ENCODE measurements at places on chromosomes 12 and 14.

GRCh38 chr12:27505109-27505508 is 18.9 kb upstream of the PPFIBP1 start:
- no peak overlapping the region for H3K4me3 ChIP-seq
- peaks cover 27% of the 10 kb centered on the region for H3K4me1 ChIP-seq
- H3K27me3 ChIP-seq: no peaks in the 10 kb centered on the region
- peak overlapping the region; percentile 83 for H3K27ac ChIP-seq
- no peaks in the 10 kb centered on the region for H3K36me3 ChIP-seq

GRCh38 chr12:19491863-19492262 is 52.6 kb downstream of the AEBP2 start:
- H3K27me3 ChIP-seq: no peaks in the 10 kb centered on the region
- DNase-seq: no peak
- H3K4me1 ChIP-seq: peaks cover 30% of the 10 kb centered on the region
- peaks cover 28% of the 10 kb centered on the region for H3K36me3 ChIP-seq
- H3K4me3 ChIP-seq: no peak overlapping the region

GRCh38 chr12:90036637-90037036 is 328.0 kb upstream of the ATP2B1 start:
- no peak overlapping the region for H3K4me3 ChIP-seq
- no peaks in the 10 kb centered on the region for H3K4me1 ChIP-seq
- H3K27ac ChIP-seq: no peak overlapping the region
- H3K36me3 ChIP-seq: no peaks in the 10 kb centered on the region

DNA sequence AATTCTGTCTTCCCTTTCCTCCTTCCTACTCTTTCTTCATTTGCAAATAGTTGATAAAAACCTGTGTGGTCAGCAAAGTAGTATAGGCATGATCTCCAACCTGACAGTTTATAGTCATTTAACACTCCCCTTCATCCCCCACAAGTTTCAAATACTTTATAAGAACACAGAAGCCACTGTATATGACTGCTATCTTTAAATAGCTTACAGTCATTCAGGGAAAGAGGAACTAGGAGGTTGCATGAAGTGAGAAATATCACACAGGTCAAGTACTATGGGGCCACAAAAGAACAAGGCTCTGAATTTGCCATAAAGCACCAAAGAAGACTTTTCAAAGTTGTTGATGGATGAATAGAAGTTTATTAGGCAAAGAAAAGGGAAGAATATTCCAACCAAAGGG is 431.3 kb downstream of the NPAS3 start:
- no peak overlapping the region for H3K27ac ChIP-seq
- DNase-seq: no peak
- H3K36me3 ChIP-seq: no peaks in the 10 kb centered on the region
- H3K4me3 ChIP-seq: no peak overlapping the region
- no peaks in the 10 kb centered on the region for H3K4me1 ChIP-seq

GRCh38 chr14:90742729-90743128 is 73.5 kb downstream of the TTC7B start:
- no peak overlapping the region for H3K4me3 ChIP-seq
- H3K36me3 ChIP-seq: no peaks in the 10 kb centered on the region
- no peaks in the 10 kb centered on the region for H3K27me3 ChIP-seq
- peaks cover 33% of the 10 kb centered on the region for H3K4me1 ChIP-seq
- peak overlapping the region; percentile 49 for H3K27ac ChIP-seq

- DNase-seq: no peak
- no peaks in the 10 kb centered on the region for H3K27me3 ChIP-seq
Observed at GRCh38 chr12:14396071-14396470, 30.6 kb downstream of the ATF7IP start.

DNA sequence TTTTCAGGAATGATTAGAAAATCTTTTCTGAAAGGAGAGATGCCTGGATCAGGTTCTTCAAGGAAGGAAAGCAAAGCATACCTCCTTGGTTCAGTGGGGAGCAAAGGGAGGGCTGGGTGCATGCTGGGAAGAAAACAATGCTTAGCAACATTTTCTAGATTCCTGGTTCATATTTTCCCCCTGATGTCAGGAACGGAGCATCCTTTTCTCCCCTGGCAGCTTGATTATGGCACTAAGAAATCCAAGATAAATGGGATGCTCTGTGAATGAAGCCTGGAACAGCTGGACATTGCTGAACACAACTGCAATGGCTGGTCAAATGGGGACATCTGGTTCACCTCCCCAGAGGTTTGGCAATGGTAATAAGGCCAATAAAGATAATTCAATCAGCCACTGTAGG is 50.9 kb downstream of the KCNA5 start:
- no peak overlapping the region for H3K4me3 ChIP-seq
- DNase-seq: no peak
- H3K27ac ChIP-seq: no peak overlapping the region
- H3K27me3 ChIP-seq: peaks cover 60% of the 10 kb centered on the region
- H3K4me1 ChIP-seq: no peaks in the 10 kb centered on the region

DNA sequence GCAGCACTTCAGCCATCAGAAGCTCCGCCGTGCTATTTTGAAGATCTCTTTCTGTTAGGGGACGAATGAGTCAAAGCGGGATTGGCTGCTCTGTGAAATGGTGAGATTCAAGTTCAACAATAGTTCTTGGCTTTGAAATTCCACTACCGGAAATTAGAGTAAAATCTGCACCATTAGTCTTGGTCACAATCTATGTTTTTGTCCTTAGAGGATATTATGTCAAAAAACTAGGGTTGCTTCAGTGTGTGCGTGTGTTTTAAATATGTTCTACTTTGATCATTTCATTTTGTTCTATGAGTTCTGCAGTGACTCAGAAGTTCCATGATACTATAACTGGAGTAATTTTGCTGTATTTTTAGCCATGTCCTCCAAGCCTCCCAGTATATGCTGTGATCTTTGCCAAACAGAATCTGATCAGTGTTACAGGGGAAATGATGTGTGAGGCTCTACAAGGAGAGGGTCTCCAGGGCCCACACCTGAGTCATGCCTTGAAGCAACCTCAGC is 22.6 kb downstream of the GPHB5 start:
- peaks cover 26% of the 10 kb centered on the region for H3K36me3 ChIP-seq
- peak overlapping the region; percentile 29 for H3K4me3 ChIP-seq
- DNase-seq: no peak
- H3K27ac ChIP-seq: peak overlapping the region; percentile 64
- no peaks in the 10 kb centered on the region for H3K27me3 ChIP-seq

- H3K4me1 ChIP-seq: peaks cover 24% of the 10 kb centered on the region
- no peak overlapping the region for H3K4me3 ChIP-seq
Observed at GRCh38 chr14:50319721-50320120, 7.6 kb downstream of the DMAC2L start.

DNA sequence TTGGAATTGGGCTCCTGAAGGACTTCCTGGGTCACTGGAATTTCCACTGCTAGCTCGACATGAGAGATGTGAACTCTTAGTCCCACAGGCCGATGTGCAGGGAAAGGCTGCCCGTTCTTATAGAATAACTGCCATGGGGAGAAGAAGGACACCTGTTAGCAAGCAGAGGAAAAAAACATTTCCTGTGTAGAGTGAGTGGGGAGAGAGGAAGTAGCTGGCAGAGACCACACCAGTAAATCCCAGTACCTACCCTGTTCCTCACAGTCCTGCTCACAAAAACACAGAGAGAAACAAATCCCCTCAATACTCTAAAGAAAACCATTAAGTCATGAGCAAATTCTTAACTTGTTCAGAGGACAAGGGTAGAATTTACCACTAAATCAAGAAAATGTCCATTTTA is 29.5 kb downstream of the AREL1 start:
- no peak for DNase-seq
- no peak overlapping the region for H3K27ac ChIP-seq
- no peaks in the 10 kb centered on the region for H3K27me3 ChIP-seq

- no peaks in the 10 kb centered on the region for H3K27me3 ChIP-seq
- H3K27ac ChIP-seq: no peak overlapping the region
- no peak for DNase-seq
- H3K4me3 ChIP-seq: no peak overlapping the region
Observed at GRCh38 chr12:126492181-126492580, 1426.9 kb downstream of the AACS start.

GRCh38 chr12:16189849-16190248 is 87.6 kb downstream of the SLC15A5 start:
- H3K36me3 ChIP-seq: no peaks in the 10 kb centered on the region
- H3K4me3 ChIP-seq: no peak overlapping the region
- peaks cover 8% of the 10 kb centered on the region for H3K27me3 ChIP-seq
- H3K4me1 ChIP-seq: no peaks in the 10 kb centered on the region
- H3K27ac ChIP-seq: no peak overlapping the region

GRCh38 chr14:91315844-91316267 is 71.4 kb upstream of the GPR68 start:
- H3K27me3 ChIP-seq: no peaks in the 10 kb centered on the region
- no peak for DNase-seq
- H3K36me3 ChIP-seq: peaks cover 5% of the 10 kb centered on the region
- peaks cover 31% of the 10 kb centered on the region for H3K4me1 ChIP-seq
- no peak overlapping the region for H3K4me3 ChIP-seq
- H3K27ac ChIP-seq: no peak overlapping the region

DNA sequence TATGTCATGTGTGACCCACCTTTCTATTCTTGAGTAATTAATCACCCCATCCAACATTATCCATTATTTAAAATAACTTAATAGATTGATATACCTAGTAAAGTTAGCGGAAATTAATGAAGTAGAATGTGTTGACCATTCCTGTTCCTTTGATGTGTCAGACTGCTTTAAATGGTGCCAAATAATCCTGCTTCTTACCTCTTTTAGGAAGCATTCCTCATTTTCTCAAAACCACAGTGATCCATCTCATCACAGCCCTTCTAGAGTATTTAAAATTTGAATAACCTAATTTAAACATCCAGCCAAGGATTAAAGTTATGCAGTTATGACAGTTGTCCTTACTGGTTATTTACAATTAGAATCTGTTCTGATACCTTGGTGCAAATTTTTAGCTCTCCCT is 6.9 kb downstream of the MGAT4C start:
- DNase-seq: no peak
- H3K27me3 ChIP-seq: no peaks in the 10 kb centered on the region
- peaks cover 29% of the 10 kb centered on the region for H3K4me1 ChIP-seq
- no peaks in the 10 kb centered on the region for H3K36me3 ChIP-seq

DNA sequence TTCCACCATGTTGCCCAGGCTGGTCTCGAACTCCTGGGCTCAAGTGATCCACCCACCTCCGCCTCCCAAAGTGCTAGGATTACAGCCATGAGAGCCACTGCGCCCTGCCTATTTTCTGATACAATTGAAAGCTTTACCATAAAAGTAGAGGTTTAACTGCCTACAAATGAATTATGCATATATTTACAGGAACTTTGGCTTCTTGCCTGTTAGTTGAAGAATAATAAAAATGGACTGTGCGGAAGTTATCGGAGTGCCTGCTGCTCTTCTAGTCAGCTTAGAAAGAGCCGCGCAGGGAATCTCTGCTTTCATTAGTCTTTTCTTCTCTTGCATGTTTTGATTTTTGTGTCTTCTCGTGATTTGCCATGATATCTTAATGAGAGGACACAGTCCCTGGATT is 34.5 kb downstream of the PPP2R5C start:
- no peaks in the 10 kb centered on the region for H3K27me3 ChIP-seq
- H3K27ac ChIP-seq: peak overlapping the region; percentile 74
- H3K36me3 ChIP-seq: no peaks in the 10 kb centered on the region
- DNase-seq: no peak
- H3K4me1 ChIP-seq: peaks cover 54% of the 10 kb centered on the region

DNA sequence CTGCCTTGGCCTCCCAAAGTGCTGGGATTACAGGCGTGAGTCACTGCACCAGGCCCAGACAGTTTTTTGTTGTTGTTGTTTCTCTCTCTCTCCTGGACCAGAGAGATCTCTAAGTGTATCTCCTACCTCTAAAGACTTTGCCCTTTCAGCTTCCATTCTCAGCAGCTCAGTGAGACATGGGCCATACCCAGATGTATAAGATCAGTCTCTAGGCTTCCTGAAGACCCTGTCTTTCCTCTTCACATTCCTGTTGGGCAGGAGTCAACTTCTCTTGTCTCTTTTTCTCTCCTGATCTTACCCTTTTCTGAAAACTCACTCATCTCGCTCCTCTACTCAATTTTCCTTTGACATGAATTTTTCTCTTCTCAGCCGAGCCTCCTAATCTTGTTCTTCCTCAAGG is 42.0 kb downstream of the KCNK13 start:
- H3K4me1 ChIP-seq: no peaks in the 10 kb centered on the region
- H3K4me3 ChIP-seq: no peak overlapping the region
- no peak for DNase-seq
- no peak overlapping the region for H3K27ac ChIP-seq
- no peaks in the 10 kb centered on the region for H3K36me3 ChIP-seq

DNA sequence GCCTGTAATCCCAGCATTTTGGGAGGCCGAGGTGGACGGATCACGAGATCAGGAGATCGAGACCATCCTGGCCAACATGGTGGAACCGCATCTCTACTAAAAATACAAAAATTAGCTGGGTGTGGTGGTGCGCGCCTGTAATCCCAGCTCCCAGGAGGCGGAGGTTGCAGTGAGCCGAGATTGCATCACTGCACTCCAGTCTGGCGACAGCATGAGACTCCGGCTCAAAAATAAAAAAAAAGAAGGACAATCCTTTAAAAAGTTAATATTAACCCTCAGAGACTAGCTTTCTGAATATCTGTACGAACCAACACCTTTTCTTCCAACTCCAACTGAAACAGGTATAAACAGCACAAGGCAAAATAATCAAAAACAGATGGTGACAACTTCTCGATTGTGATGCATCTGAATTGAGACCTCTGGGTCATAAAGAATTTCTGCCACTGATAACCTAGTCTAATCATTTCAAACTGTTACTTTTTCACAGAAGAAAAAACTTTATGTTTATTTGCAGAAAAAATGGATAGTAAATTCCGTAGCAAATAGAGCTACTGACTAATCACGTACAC is 27.8 kb downstream of the CLIP1 start:
- H3K36me3 ChIP-seq: no peaks in the 10 kb centered on the region
- no peak overlapping the region for H3K4me3 ChIP-seq
- H3K4me1 ChIP-seq: peaks cover 20% of the 10 kb centered on the region
- peak; percentile 25 for DNase-seq
- no peaks in the 10 kb centered on the region for H3K27me3 ChIP-seq

- H3K4me3 ChIP-seq: no peak overlapping the region
- H3K27me3 ChIP-seq: no peaks in the 10 kb centered on the region
- H3K4me1 ChIP-seq: peaks cover 48% of the 10 kb centered on the region
- peak; percentile 46 for DNase-seq
- peak overlapping the region; percentile 79 for H3K27ac ChIP-seq
Observed at GRCh38 chr14:61489932-61490331, 168.6 kb downstream of the PRKCH start.

DNA sequence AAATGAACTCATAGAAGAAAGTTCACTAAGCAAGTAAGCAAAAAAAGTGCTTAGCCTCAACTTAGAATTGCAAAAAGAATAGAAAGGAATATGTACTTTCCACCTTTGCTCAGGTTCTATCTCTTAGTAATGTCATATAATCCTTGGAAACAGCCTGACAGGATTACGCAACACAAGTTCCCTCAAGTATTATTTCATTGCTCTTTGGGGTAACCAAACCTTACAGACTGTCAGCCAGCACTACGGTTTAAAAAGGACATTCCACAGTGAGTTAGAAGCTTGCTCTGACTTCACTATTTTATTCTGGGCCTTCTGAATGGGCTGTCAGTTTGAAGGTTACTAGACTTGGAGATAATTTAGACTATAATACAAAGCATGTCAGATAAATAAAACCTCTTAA is 264.0 kb downstream of the ATXN7L3B start:
- DNase-seq: no peak
- no peak overlapping the region for H3K4me3 ChIP-seq
- H3K27me3 ChIP-seq: no peaks in the 10 kb centered on the region
- H3K27ac ChIP-seq: no peak overlapping the region
- no peaks in the 10 kb centered on the region for H3K36me3 ChIP-seq
